ENCODE measurements at places on chromosomes 11 and 22. TPM values are rescaled to one million over a fixed set of nuclear protein-coding genes. Genes with fewer than 3 reads are reported as not detected.

The MFRP gene
- total RNA-seq = not detected

The OR56A1 gene
- under 0.01 TPM for total RNA-seq

The INTS4 gene
- total RNA-seq = 38.4 TPM

The UBASH3B gene
- total RNA-seq = 19.0 TPM

The CCDC34 gene
- 3.6 TPM for total RNA-seq

Measured in smooth muscle cell of the umbilical artery (primary cell).